Activated CD4-positive, CD25-positive, alpha-beta regulatory T cell treated with anti-CD3 and anti-CD28 coated beads, Interleukin-2, amount 50 U/mL, for 24 hours (primary cell): ENCODE measurements at places on chromosomes 13 and 19.

GRCh38 chr13:88627071-88627470, 955.9 kb downstream of the SLITRK5 start:
- ATAC-seq: no peak

- ATAC-seq: no peak
These were observed 10.6 kb upstream of the SOX1 start for GRCh38 chr13:112056284-112056727.

- no peak for ATAC-seq
These were observed 285.7 kb downstream of the TBC1D4 start for GRCh38 chr13:75196147-75196837.

DNA sequence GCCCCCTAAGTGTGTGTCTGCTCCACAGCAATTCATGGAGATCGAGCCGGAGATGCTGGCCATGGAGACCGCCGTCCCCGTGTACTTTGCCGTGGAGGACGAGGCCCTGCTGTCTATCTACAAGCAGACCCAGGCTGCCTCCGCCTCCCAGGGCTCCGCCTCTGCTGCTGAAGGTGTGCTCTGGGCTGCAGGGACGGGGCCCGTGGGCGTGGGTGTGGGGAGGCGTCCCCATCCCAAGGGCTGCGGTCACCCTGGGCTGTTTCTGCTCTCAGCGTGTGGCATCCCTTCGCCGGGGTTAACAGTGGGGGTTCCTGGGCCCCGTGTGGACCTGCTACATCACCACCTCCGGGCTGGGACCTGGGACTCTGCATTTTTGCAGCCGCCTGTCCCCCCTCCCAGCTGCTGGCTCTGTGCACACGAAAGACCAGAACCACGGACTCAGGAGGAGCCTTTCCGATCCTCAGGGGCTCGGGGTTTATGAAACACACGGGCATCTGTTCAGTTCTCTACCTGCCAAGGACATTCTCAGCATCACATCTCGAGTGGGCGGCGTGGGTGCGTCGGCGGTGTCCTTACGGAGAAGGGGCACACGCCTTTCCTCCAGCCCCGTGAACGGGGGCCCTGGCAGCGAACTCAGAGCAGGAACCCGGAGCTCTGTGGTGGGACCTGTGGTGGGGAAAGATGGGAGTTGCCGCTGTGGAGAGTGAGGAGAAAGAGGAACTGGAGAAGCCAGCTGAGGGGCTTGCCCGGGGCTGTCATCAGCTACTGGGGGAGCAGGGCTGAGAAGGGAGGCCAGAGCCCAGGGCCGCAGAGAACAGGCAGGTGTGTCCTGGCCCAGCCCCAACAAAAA, 7.8 kb downstream of the NCLN start:
- ATAC-seq: no peak

DNA sequence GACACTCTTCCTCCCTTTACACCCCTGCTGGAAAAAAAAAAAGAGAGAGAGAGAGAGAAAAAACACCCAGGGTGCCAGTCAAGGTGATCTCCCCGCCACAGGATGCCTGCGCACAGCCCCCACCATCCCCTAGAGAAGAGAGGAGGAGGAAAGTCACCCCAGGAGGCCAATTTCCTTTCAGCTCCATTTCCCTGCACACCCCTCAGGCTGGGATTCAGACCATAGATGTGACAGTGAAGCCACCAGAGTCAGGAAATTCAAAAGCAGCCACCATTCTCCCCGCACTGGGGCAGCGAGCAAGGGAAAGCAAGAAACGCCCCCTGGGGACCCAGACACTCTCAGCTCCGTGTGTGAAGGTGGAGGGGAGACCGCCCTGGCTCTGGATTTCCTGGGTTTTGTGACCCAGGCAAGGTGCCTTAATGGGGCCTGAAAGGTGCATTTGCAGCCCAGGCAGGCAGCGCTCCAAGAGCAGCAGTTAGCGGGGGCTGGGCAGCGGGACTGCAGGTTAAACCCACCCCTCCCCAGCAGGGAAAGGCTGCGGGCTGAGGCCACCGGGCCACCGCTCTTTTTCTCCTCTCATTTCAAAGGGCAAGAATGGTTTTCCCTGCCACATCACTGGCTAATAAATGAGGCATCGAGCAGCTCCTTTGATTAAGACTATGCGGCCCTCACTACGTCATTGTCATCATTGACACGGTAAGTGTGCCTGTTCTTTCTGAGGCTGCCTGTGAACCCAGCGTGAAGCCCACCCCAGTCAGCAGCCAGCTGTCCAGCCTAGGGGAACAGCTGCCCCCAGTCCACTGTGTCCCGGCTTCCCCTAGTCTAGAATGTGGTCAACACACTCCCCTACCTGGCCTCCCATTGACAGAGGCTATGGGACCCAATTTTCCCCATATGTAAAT, 83.8 kb upstream of the TM9SF2 start:
- ATAC-seq: no peak

DNA sequence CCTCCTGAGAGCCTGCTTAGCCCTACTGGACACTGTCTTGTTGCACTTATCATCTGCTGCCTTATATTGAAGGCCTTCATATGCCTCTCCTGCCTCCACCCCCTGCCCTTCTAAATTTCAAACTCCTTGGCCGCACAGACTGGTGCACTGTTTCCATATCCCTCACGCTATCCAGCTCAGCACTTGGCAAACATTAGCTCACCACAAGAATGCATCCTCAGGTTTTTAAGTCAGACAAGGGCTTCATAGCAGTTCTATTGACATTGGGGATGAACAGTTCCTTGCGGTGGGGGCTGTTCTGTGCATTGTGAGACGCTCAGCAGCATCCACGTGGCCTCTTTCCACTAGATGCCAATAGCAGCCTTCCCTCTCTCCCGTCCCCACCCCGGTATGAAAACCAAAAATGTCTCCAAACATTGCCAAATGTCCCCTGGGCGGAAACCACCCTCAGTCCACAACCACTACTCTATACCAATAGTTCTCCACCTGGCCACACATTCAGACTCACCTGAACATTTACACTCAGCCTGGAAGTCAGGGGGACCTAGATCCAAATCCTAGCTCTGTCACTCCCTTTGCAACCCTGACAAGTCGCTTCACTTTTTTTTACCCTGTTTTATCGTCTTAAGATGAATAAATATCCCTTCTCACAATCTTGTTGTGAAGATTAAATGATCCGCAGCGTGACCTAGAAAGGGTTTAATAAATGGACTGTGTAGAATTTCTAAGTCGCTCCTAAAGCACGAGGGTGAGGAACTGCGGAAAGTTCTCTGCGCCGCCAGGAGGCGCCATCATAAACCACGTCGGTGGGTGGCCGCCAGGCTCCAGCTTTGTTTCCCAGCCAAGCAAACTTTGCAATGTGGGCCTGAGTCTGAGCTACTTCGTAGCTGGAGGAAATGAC, 3.6 kb upstream of the CEACAM3 start:
- no peak for ATAC-seq

DNA sequence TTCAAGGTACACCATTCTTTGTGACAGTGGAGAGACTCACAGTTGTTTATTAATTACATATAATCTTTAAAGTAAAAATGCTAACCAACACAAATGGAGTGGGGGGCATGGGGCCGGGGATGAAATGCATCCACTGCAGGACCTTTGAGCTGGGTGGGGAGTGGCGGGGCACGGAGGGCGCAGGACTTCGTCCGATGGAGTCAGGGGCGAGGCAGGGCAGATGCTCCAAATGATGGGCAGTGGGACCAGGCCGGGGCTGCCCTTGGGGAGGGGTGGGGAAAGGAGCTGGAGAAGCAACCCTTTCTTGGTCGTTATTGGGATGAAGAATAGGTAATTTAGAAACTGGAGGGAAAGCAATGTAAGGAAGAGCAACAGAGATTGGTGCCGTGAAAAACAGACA, 220.0 kb downstream of the TEX29 start:
- no peak for ATAC-seq

GRCh38 chr19:12112701-12113100, 27.4 kb downstream of the ZNF20 start:
- peak; percentile 74 for ATAC-seq

DNA sequence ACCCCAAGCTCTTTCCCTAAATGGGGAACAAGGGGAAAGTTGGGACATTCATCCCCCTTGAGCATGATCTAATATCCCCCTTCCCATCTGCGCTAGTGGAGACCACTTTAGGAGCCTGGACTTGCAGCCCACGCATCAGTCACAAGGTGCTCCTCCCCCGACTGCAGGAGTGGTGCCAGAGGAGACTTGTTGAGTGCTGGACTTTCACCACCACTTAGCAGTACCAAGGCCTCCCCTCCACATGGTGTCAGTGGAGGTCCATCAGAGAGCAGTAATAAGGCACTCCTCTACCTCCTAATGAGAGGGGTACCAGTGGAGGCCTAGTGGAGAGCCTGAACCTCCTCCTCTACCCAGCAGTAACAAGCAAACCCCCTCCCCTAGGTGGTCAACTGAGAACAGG, 22.5 kb downstream of the CAB39L start:
- ATAC-seq: peak; percentile 60

GRCh38 chr13:27148900-27149299, 22.7 kb downstream of the USP12 start:
- no peak for ATAC-seq

- no peak for ATAC-seq
These were observed 199.6 kb downstream of the SPRY2 start for GRCh38 chr13:80141123-80141849.

DNA sequence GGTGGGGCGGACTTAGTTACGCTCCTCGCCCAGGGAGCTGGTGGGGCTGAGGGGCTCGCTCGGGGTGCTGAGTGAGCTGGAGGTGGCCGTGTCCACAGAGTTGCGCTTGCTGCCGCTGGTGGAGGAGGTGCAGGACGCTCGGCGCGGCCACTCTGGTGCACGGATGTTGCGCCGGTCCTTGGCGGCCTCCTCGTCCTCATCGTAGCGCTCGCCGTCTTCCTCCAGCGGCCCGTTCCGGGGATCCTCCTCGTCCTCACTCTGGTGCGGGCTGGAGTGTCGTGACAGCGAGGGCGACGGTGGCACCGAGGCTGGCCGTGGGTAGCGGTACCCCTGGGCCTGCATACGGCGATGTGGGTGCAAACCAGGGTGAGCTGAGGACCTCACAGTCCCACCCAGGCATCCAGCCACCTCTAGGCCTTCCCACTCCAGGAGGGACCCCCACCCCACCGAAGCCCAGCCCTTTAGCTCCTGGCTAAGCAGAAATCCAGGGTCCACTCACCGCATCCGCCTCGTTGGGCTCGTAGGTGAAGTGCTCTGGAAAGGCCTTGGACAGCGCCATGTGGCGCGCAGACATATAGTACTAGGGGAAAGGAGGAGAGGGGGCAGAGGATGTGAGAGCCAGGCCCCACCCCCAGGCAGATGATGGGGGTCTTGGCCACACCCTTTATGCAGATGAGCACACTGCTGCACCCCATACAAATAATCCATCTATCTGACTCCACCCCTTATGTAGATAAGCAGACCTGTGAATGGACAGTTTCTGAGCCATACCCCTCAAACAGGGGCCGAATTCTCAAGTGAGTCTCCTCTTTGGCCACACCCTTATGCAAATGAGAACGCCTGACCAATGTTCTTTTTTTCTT, 4.4 kb downstream of the FTL start:
- ATAC-seq: no peak

DNA sequence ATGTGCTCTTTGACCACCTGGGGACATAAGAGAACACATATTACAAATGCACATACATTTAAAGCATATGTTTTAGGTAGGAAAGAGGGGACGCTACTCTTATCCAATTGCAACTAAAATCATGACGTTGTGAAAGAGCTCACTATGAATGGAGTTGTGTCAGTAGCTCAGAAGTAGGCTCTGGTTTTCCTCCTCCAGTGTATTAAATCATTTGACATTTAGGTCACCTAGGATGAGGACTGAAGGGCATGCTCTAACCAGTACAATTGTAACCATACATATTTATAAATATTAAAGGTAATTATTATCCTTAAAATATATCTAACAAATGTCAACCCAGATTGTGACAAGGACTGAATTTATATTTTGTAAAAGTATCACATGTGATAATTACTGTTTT, 389.0 kb downstream of the KLF12 start:
- no peak for ATAC-seq

GRCh38 chr19:5706876-5707573, 12.9 kb downstream of the LONP1 start:
- no peak for ATAC-seq

- no peak for ATAC-seq
These were observed 182.9 kb downstream of the SLITRK6 start for GRCh38 chr13:85616275-85616674.

DNA sequence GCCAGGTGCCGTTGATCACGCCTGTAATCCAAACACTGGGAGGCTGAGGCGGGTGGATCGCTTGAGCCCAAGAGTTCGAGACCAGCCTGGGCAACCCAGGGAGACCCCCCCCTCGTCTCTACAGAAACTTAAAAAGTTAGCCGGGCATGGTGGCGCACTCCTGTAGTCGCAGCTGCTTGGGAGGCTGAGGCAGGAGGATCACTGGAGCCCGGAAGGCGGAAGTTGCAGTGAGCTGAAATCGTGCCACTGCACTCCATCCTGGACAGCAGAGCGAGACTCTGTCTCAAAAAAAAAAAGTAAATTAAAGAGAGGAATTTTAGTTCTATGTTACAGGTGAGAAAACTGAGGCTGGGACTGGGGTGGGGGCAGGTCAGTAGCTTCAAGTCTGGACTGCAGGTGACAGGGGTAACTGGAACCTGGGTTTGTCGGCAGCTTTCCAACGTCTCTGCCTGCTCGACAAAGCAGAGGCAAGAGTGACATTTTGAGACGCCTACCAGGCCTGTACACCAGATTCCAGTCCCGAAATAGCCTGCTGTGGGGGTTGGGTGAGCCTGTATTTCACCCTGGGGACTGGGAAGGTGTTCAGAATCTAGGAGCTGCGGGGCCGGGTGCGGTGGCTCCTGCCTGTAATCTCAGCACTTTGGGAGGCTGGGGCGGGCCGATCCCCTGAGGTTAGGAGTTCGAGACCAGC, 1.2 kb downstream of the SELENOW start:
- ATAC-seq: no peak

- ATAC-seq: peak; percentile 36
These were observed 347.2 kb downstream of the ZNF536 start for GRCh38 chr19:30719189-30719998.

GRCh38 chr19:45558399-45558878, 26.2 kb downstream of the OPA3 start:
- ATAC-seq: peak; percentile 87
